ENCODE measurements at places on chromosomes 2 and 18.

DNA sequence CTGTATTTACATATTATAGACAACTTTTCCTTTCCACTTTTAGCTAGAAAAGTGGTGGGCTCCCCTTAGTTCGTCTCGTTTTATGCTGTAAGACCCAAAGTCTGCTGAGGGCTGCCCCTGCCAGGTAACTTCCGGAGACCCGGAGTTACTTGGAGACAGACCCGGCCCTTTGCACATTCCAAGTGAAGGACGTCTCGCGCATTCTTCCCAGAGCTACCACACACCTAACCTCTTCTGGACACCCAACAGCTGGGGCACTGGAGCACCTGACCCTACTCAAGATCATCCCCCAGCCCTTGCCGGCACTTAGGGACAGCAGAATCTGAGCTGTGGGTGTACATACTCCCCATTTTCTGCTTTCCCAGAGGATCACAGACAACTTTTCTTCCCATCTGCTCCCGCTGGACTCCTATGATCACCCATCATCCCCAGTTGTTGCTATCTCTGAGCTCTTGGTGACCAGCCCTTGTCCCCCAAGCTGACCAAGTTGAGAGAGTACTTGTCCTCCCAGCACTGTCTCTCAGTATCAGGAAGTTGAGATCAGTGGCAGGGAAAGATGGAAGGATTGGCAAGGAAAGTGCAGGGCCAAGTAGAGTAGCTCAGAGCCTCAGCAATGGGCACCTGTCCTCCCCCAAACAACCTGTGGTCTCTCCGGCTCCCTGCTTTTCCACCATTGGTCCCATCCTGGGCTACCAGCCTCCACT, 8.4 kb upstream of the SATB2 start:
- peak; percentile 22 for DNase-seq

- no peak for DNase-seq
Measured at GRCh38 chr18:34867520-34867919, 157.4 kb downstream of the DTNA start.

- DNase-seq: no peak
Measured at GRCh38 chr2:54712516-54712915, 10.9 kb upstream of the EML6 start.

- DNase-seq: no peak
Measured at GRCh38 chr2:218405746-218406208, 6.1 kb downstream of the CTDSP1 start.

GRCh38 chr2:7346336-7346735, 429.1 kb downstream of the RNF144A start:
- no peak for DNase-seq

- no peak for DNase-seq
Measured at GRCh38 chr2:160533482-160533881, 39.9 kb upstream of the RBMS1 start.
